ENCODE measurements at places on chromosomes 2 and 18.

GRCh38 chr2:221073326-221074049 is 498.6 kb downstream of the EPHA4 start:
- no peak for DNase-seq

DNA sequence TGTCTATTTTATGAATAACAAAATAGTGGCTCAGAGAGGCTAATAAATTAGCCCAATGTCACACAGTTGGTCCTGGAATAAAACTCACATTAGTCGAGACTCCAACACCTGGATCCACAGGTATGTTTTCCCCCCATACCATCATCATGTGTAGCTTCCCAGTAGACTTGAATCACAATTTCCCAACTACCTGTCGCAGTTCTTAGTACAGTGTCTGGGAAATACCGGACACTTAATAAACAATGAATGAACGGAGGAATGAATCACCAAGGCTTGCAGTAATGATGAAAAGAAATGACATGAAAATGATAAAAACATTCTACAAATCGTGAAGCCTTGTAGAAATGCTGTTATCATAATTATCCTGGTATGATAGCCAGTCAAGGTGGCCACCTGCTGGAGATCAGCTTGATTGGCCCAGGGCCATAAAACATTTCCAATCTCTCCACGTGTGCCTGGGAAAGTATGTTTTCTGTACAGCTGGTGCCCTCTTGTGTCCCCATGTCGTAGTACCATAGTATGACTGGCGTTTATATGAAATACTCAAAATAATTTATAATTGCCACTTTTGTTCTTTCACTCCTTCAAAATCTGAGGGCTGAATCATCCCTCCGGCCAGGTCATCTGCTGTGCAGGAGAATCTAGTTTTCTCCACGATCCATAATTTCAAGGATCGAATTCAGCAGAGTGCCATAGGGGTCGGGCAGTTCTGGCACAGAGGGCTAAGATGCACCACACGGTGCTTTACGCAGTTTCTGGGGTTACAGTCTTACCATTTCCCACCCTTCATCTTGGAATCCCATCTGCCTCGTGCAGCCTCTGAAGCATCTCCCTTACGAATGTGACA is 95.4 kb downstream of the LAMA1 start:
- peak; percentile 40 for DNase-seq

GRCh38 chr2:147558620-147559019 is 286.2 kb upstream of the ACVR2A start:
- no peak for DNase-seq

- no peak for DNase-seq
Measured at GRCh38 chr2:11949732-11950523, 203.5 kb downstream of the LPIN1 start.

- no peak for DNase-seq
Measured at GRCh38 chr2:25324905-25325592, 16.7 kb downstream of the DNMT3A start.

DNA sequence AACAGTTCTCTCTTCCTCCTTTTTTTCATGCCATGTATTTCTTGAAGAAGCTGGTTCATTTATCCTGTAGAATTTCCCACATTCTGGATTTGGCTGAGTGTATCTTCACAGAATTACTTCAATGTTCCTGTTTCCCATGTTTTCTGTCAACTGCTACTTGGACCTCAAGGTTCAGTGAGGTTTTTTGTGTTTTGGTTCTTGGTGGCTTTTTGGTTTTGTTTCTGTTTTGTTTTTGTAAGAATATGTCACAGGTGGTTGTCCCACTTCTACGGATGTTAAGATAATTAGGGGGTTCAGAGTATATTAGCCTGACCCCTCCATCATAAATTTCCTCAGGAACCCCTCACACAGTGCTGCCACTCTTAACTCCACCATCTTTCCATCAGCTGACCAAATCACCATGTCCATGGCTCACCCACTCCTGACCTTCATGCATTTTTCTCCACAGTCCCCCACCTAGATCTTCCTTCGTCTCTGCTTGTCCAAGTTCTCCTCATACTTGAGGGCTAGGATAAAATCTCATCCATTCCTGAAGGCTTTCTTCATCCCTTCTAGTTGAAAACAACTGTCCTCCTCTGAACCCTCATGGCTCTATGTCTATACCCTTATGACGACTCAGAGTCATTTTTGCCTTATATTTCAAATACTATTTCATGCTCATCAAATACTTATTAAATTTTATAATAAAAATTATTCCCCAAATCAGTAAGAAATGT is 40.4 kb downstream of the PLEKHM3 start:
- DNase-seq, result no peak

- no peak for DNase-seq
Measured at GRCh38 chr2:216349366-216349765, 22.9 kb downstream of the MARCHF4 start.

Measured in spinal cord (tissue), 10 donors.